ENCODE measurements at places on chromosomes 3 and 15.

GRCh38 chr3:141403576-141403975 lies 35.3 kb downstream of the ZBTB38 start:
- peaks cover 2% of the 10 kb centered on the region for H3K4me1 ChIP-seq
- peak overlapping the region; percentile 82 for H3K4me3 ChIP-seq
- no peaks in the 10 kb centered on the region for H3K27me3 ChIP-seq

GRCh38 chr3:58049143-58049785 lies 41.0 kb downstream of the FLNB start:
- H3K36me3 ChIP-seq, result no peaks in the 10 kb centered on the region
- no peaks in the 10 kb centered on the region for H3K27me3 ChIP-seq
- no peak overlapping the region for H3K4me3 ChIP-seq

DNA sequence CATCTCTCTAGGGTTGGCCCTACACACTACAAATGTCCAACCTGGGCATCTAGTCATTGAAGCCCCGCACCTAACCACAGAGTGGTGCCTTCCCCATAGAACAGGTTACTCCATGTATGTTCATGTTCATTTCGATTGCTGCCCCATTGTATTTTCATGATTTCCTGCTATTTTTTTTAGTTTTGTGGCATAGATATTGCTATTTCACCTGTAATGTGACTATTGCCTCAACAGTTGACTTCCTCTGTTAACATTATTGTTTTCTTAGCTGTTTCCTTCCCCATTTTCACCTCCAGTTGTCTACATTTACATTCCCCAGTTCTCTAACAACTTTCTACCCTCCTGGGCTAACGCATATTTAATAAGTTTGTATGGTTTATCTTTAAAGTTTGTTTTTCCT lies 137.7 kb upstream of the RBMS3 start:
- no peak overlapping the region for H3K27ac ChIP-seq
- no peak for DNase-seq
- H3K4me1 ChIP-seq, result peaks cover 17% of the 10 kb centered on the region
- no peaks in the 10 kb centered on the region for H3K36me3 ChIP-seq
- H3K27me3 ChIP-seq, result no peaks in the 10 kb centered on the region
- H3K4me3 ChIP-seq, result no peak overlapping the region

GRCh38 chr3:9301798-9302197 lies 52.4 kb upstream of the SRGAP3 start:
- no peak overlapping the region for H3K4me3 ChIP-seq
- no peak for DNase-seq
- H3K27ac ChIP-seq, result no peak overlapping the region
- peaks cover 7% of the 10 kb centered on the region for H3K4me1 ChIP-seq
- H3K27me3 ChIP-seq, result no peaks in the 10 kb centered on the region
- no peaks in the 10 kb centered on the region for H3K36me3 ChIP-seq

- H3K4me1 ChIP-seq, result no peaks in the 10 kb centered on the region
- DNase-seq, result no peak
- no peaks in the 10 kb centered on the region for H3K36me3 ChIP-seq
- H3K27me3 ChIP-seq, result no peaks in the 10 kb centered on the region
Measured at GRCh38 chr3:192831111-192831644, 86.5 kb downstream of the MB21D2 start.

- peaks cover 5% of the 10 kb centered on the region for H3K4me1 ChIP-seq
- H3K4me3 ChIP-seq, result peak overlapping the region; percentile 93
- peaks cover 3% of the 10 kb centered on the region for H3K36me3 ChIP-seq
- H3K27ac ChIP-seq, result peak overlapping the region; percentile 88
- H3K27me3 ChIP-seq, result no peaks in the 10 kb centered on the region
Measured at GRCh38 chr15:38454696-38455090, 766 bp downstream of the FAM98B start.

DNA sequence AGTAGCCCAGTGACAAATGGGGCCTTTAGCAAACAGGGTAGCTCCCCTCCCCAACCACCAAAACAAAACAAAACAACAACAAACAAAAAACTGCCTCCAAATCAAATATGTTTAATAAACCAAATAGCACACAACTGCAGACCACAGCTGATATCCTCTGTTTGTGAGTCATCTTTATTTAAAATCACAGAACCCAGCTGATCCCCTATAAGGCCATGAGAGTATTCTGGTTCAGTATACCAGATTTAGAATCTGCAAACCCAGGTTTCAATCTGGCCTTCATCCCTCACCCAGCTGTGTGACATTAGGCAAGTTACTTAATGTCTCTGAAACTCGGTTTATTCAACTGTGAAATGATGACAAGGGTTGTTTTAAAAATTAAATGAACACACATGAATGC lies 124.5 kb downstream of the SUCLG2 start:
- H3K27ac ChIP-seq, result no peak overlapping the region
- DNase-seq, result no peak
- no peaks in the 10 kb centered on the region for H3K27me3 ChIP-seq
- peaks cover 23% of the 10 kb centered on the region for H3K36me3 ChIP-seq

GRCh38 chr3:158659454-158660237 lies 12.8 kb downstream of the LXN start:
- H3K36me3 ChIP-seq, result peaks cover 14% of the 10 kb centered on the region
- no peaks in the 10 kb centered on the region for H3K27me3 ChIP-seq
- H3K4me1 ChIP-seq, result no peaks in the 10 kb centered on the region
- peak; percentile 32 for DNase-seq
- H3K27ac ChIP-seq, result no peak overlapping the region

GRCh38 chr3:55698831-55699230 lies 211.7 kb upstream of the WNT5A start:
- no peak for DNase-seq
- H3K27ac ChIP-seq, result no peak overlapping the region
- no peaks in the 10 kb centered on the region for H3K36me3 ChIP-seq
- no peaks in the 10 kb centered on the region for H3K27me3 ChIP-seq
- no peak overlapping the region for H3K4me3 ChIP-seq

DNA sequence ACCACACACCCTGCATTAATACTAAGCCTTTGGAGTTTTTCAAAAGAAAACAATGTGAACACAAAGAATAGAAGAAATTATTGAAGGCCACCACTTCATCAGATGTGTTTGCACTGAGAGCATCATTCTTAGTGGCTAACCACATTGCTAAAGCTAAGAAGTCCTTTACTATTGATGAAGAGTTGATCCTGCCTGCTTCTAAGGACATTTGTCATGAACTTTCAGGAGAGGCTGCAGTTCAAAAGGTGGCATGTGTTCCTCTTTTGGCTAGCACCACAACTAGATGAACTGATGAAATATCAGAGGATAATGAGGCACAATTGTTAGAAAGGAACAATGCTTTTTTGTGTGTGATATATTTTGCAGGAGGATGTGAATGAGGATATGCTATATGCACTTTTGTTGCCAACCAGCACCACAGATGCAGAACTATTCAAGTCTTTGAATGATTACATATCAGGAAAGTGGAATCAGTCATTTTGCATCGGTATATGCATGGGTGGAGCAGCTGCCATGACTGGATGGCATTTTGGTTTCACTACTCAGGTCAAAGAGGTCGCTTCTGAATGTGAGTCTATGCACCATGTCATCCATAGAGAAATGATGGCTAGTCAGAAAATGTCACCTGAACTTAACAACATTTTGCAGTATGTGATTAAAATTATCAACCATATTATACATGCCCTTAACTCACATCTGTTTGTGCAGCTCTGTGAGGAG lies 2.5 kb upstream of the EID1 start:
- no peaks in the 10 kb centered on the region for H3K27me3 ChIP-seq
- no peak overlapping the region for H3K4me3 ChIP-seq
- no peaks in the 10 kb centered on the region for H3K36me3 ChIP-seq
- peaks cover 13% of the 10 kb centered on the region for H3K4me1 ChIP-seq

- H3K27ac ChIP-seq, result no peak overlapping the region
- DNase-seq, result no peak
- no peaks in the 10 kb centered on the region for H3K4me1 ChIP-seq
- H3K4me3 ChIP-seq, result no peak overlapping the region
- no peaks in the 10 kb centered on the region for H3K36me3 ChIP-seq
Measured at GRCh38 chr15:61889706-61890105, 170.5 kb downstream of the VPS13C start.

DNA sequence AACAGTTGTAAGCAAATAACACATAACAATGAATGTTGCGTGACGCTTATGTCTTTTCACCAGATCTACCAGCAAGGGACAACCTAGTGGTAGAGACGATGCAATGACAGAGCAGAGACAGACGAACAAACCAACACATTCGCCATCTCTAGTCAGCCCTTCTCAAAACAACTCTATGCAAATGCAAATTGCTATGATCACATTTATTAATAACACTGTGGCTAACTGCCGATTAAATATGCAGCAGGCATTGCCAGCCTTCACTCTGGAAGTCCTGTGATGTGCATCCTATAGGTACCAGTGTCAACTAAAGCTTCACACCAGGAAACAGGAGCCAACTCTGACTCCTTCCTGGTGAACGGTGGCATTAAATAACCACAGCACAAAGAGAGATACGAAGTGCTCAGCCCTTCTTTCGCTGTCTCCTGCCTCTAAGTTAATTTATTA lies 94.2 kb downstream of the FOXP1 start:
- no peaks in the 10 kb centered on the region for H3K27me3 ChIP-seq
- peaks cover 67% of the 10 kb centered on the region for H3K4me1 ChIP-seq
- peak overlapping the region; percentile 13 for H3K4me3 ChIP-seq
- DNase-seq, result peak; percentile 49
- H3K36me3 ChIP-seq, result no peaks in the 10 kb centered on the region
- peak overlapping the region; percentile 98 for H3K27ac ChIP-seq

DNA sequence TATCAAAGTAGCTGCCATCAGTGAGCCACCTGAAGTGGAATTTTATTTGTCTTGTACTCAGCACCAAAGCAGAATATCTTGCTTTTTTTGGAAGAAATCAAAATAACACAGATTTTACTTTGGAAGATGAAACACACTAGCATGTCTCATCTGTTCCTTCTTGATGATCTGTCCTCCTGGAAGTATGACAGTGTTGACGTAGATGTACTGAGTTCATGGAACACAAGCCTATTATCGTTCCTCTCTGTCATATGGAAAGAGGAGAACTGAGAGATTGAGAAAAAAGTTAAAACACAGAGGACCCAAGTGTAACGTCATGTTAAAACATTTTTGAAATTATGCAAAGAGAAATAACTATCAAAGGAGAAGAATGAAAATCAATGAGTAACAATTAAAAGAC lies 340.2 kb downstream of the ROBO2 start:
- H3K27me3 ChIP-seq, result no peaks in the 10 kb centered on the region
- no peaks in the 10 kb centered on the region for H3K36me3 ChIP-seq
- no peak overlapping the region for H3K27ac ChIP-seq
- DNase-seq, result no peak

GRCh38 chr15:63344731-63345390 lies 36.8 kb downstream of the CA12 start:
- no peak overlapping the region for H3K27ac ChIP-seq
- H3K36me3 ChIP-seq, result no peaks in the 10 kb centered on the region
- no peaks in the 10 kb centered on the region for H3K27me3 ChIP-seq
- H3K4me3 ChIP-seq, result no peak overlapping the region
- no peaks in the 10 kb centered on the region for H3K4me1 ChIP-seq

- DNase-seq, result no peak
- H3K27ac ChIP-seq, result no peak overlapping the region
- H3K27me3 ChIP-seq, result no peaks in the 10 kb centered on the region
- no peak overlapping the region for H3K4me3 ChIP-seq
- H3K4me1 ChIP-seq, result no peaks in the 10 kb centered on the region
Measured at GRCh38 chr3:59406943-59407342, 357.1 kb upstream of the CFAP20DC start.

DNA sequence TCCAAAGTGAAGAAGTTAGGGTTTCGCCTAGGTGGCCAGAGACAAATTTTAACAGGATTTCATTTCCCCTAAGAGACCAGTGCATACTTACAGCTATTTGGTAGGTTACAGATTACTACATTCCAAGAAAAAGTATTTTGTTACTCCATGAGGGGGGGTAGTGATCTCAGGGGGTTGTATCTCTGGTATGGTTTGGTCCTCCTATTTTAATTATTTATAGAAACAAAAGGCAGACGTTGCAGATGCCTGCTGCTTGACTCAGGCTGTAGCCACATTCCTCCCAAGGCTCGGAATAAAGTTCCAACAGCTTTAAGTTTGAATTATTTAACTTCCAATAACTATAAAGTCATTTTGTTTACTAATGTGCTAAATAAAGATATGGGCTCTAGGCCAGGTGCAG lies 1.3 kb upstream of the TRIM59 start:
- H3K27me3 ChIP-seq, result no peaks in the 10 kb centered on the region
- no peaks in the 10 kb centered on the region for H3K36me3 ChIP-seq
- no peak overlapping the region for H3K4me3 ChIP-seq
- no peak for DNase-seq

DNA sequence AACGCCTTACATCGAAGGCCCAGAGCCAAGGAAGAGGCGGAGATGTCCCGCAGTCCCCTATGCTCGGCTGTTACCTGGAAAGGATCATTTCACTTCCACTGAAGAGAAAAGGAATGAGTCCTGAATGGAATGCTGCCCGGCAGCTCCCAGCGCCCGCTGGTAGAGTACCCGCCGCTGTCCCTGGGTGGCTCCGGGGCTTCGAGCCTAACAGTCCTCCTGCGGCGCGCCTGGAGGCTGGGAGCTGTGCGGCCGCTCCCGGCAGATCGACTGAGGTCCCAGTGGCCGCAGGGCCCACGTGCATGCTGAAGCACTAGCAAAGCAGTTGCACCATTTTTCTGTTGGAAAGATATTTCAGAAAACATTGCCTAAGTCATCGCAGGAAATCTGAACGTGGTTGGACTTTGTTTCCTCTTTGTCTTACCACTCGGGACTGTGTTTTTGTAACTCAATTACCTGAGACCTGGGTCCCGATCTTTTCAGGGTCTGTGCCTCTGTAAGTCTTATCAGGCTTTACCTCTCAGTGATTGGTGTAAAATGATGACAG lies 984 bp downstream of the RNU6-1 start:
- peaks cover 50% of the 10 kb centered on the region for H3K4me1 ChIP-seq
- no peak for DNase-seq
- peak overlapping the region; percentile 87 for H3K4me3 ChIP-seq
- peak overlapping the region; percentile 94 for H3K27ac ChIP-seq
- no peaks in the 10 kb centered on the region for H3K36me3 ChIP-seq

GRCh38 chr3:52277972-52278509 lies 408 bp downstream of the WDR82 start:
- H3K36me3 ChIP-seq, result peaks cover 18% of the 10 kb centered on the region
- peak overlapping the region; percentile 80 for H3K27ac ChIP-seq
- no peaks in the 10 kb centered on the region for H3K27me3 ChIP-seq
- peak overlapping the region; percentile 69 for H3K4me3 ChIP-seq

GRCh38 chr3:173986861-173987410 lies 589.4 kb downstream of the NLGN1 start:
- no peaks in the 10 kb centered on the region for H3K36me3 ChIP-seq
- H3K27me3 ChIP-seq, result no peaks in the 10 kb centered on the region
- no peaks in the 10 kb centered on the region for H3K4me1 ChIP-seq
- no peak overlapping the region for H3K27ac ChIP-seq
- no peak for DNase-seq
